ENCODE measurements at places on chromosomes 12 and 14.

DNA sequence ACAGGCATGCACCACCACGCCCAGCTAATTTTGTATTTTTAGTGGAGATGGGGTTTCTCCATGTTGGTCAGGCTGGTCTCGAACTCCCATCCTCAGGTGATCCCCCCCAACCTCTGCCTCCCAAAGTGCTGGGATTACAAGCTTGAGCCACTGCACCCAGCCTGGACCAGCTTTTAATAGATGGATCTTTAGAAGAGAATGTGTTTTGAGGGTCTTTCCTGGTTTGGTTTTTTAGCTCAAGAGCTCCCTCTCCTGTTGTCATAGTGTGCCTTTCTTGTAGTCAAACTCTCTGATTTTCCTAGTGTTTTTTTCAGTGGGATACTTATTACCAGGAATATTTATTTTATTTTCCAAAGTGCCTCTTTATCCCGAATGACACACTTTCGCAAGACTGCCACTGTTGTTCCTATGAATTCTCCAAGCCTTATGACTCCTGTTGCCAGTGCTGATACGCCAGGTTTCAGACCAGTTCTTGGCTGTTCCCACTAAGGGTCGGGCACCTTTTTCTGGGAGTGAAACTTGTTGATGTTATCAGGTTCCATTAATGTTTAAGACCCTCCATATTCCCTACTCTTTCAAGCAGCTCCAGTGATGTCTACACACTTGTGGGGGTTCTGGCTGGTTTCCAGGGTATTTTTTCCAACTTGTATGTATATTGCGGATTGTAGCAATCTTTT, 31.5 kb upstream of the LIMA1 start:
- DNase-seq, result peak; percentile 64

GRCh38 chr12:46585854-46586621, 213.5 kb upstream of the SLC38A2 start:
- peak; percentile 65 for DNase-seq

- DNase-seq, result no peak
Observed at GRCh38 chr12:102043928-102044327, 17.9 kb downstream of the WASHC3 start.

DNA sequence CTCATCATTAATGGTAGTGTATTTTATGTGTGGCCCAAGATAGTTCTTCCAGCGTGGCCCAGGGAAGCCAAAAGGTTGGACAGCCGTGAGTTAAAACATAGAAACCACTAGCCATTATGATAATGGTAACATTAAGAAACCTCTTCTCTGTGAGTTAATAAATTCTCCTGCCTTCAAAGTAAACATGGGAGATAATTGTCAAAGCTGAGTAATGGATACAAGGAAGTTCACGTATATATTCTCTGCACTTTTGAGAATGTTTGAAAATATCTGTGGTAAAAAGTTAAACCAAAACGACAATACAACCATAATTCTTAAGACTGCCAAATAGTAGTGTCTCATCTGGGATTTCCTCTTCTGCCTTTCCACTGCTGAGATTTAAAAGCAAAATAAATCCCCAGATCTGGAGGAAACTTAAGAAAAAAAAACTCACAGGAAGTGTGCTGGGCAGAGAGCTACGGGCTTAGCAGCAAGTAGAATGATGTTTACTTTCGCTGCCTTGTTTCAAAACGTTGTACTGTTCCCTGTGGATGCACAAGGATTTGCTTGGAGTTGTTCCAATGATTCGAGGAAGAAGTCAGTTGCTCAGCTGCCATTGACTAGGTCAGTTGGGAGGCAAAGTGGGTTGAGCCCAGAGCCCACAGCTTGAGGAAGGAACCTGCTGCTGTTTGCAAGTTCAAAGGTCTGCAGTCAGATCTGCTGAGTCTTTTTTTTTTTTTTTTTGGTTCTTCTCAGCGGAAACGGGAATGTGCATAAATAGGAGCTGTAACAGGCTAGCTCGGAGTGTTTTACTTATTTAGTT, 1.7 kb downstream of the TPCN1 start:
- DNase-seq, result no peak

- no peak for DNase-seq
Observed at GRCh38 chr12:52612431-52613383, 5.7 kb downstream of the KRT73 start.

GRCh38 chr12:31737763-31738162, 8.9 kb upstream of the AMN1 start:
- DNase-seq, result no peak

DNA sequence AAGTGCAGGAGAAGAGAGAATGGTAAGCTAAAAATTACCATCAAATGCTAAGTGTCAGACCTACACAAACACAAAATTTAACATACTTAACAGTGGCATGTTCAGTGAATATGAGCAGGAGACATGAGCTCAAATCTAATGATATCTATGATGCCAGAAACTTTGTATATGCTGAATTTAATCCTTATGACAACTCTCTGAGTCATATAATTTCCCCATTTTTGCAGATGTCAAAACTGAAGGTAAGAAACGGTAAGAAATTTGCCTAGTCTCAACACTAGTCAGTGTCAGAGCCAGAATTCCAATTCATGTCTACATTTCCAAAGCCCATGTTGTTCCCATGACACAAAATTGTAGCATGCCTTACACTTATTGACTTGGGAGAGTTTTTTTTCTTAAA, 375.8 kb downstream of the APAF1 start:
- no peak for DNase-seq

DNA sequence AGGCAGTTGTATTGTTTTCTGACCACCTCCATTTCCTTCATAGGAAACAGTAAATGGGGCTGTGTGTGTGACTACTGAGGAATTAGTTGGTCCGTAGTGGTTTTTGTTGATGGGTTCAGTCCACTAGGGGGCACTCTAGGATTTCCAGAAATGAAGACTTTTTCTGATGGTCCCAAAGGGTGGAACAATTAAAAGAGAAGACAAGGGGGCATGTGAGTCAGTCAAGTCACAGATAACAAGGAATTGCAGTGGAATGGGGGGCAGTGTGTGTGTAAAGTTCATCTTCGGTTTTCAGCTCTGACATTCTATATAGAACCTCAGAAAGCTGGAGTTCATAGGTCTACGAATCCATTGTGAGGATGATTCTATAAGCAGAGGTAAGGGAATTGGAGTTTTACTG, 186.6 kb upstream of the OR4E1 start:
- DNase-seq, result peak; percentile 36

- no peak for DNase-seq
Observed at GRCh38 chr12:4293299-4293965, 19.9 kb downstream of the CCND2 start.

DNA sequence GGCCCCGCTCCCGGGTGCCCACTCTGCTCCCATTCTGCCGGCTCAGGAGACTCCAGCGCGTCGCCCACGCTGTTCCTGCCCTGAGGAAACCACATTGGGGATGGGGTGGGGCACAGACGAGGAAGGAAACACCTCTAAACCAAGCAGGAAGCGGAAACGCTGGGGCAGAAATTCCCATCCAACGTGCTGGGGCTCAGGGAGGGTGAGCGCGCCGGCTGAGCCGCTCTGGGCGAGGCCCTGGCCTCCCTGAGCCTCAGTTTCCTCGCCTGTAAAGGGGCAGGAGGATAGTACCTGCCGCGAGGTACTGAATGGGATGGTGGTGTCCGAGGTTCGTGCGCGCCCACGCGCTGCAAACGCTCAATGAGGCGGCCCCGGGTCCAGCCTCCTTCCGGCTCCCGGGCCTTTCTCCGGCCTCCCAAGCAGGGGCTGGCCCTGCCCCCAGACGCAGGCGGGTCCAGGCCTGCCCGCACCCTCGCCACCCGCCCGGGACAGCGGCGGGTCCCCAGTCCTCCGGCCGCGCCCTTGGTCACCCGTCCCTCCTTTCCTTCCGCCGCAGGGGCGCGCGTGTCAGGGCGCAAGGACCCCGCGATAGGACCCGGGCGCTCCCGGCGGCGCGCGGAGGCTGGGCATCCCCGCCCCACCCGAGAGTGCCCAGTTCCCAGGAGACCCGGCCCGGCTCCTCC, 673 bp downstream of the BEGAIN start:
- DNase-seq, result no peak

- peak; percentile 48 for DNase-seq
Observed at GRCh38 chr12:10068644-10069043, 30.1 kb downstream of the CLEC1A start.

- no peak for DNase-seq
Observed at GRCh38 chr14:99065551-99065950, 206.4 kb downstream of the BCL11B start.

GRCh38 chr14:89166633-89167032, 250.4 kb downstream of the FOXN3 start:
- no peak for DNase-seq

- no peak for DNase-seq
Observed at GRCh38 chr12:59382282-59383078, 213.3 kb upstream of the SLC16A7 start.

GRCh38 chr12:59056966-59057365, 136.7 kb upstream of the LRIG3 start:
- DNase-seq, result peak; percentile 13

- no peak for DNase-seq
Observed at GRCh38 chr14:98173305-98173704, 1098.7 kb downstream of the BCL11B start.

DNA sequence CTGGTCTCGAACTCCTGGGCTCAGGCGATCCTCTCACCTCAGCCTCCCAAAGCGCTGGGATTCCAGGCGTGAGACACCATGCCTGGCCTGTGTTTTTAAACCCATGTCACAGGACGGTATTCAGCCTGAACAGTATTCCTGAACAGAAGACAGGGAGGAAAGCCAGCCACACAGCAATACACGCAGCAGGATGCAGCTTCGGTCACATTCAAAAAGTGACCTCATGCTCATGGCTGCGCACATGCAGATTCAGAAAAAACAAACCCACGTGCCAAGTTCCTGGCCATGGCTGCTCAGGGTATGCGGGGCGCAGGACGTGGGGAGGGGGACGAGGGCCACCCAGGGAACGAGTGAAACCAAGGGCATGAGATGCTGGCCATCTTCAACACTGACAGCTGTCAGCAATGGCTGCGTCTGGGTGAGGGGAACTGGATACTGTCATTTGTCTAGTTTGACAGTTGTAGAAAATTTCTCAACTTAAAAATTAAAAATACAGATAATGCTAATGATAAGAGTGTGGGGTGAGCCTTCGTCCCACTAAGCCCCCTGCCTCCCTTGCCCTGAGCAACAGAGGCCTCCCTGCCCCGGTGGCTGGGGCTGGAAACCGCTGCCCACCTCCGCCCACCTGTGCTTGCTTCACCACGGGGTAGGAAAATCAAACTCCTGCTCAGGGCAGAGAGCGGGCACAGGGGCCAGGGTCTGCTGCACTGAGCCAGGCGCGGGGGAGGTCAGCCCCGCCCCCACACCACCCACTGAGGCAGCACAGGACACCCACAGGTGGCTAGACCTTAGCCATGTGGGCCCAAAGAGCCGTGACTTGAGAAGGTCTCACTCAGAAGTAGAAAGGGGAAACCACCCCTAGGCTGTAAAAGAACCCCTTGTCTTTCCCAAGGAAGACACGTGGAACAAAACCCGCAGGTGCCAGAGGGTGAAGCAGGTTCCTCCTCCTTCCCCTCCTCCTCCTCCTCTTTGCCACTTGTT, 84.2 kb downstream of the SCARB1 start:
- DNase-seq, result peak; percentile 35

DNA sequence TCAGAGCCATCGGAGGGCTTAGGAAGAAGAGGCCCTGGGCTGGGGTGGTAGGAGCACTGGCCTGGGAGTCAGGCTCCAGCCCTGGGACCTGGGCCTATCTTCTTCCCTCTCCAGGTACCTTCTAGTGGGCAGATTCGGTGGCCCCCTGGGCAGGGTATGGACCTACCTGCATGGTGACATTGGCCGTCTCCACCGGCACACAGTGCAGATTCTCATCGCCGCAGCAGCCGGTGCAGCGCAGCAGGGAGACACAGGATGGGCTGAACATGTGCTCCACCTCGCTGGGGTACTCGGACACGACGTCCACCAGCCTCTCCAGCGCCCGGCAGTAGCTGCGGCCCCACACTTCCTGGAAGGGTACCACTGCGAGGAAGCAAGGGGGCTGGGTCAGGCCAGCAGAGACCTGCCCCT, 6.2 kb downstream of the PGF start:
- DNase-seq, result no peak

- DNase-seq, result peak; percentile 78
Observed at GRCh38 chr12:56152132-56152755, at the start of gene MYL6B. Gene MYL6B (plus strand): TSS chr12:56152587. CDS start chr12:56153919, 1,332 bp downstream.

DNA sequence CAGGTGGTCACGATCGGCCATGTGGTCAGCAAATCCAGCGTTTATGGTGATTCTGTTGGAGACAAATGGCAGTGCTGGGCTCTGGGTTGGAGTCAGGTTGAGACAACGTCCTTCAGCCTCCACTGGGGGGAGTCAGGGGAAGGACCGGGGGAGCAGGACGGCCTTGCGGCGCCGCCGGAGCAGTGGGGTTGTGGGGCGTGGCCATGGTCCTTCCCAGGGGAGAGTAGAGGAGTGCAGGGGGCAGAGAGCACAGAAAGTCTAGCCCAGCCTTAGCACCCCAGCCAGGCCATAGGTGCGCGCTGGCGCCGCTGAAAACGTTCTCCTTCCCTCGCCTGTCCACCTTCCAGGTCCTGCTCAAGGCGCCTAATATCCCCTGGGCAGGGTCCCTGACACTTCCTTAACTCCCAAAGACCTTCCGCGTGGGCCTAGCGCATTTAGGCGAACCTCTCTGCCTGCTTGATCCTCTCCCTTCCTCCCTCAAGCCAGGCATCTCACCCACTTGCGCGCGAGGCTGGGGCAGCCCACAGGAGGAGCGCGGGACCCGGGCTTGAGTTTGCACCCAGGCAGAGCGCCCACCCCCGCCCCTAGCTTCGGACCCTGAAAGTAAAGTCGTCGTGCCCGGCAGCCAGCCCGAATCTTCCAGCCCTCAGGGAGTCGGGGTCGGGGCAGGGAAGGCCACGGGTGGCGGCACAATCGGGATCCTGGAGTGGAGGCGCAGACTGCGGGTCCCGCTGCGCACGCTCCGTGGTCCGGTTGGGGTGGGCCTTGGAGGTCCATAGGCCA, 3.1 kb upstream of the KIF26A start:
- DNase-seq, result no peak

GRCh38 chr12:6423267-6424007, 21.3 kb upstream of the CD27 start:
- peak; percentile 90 for DNase-seq

DNA sequence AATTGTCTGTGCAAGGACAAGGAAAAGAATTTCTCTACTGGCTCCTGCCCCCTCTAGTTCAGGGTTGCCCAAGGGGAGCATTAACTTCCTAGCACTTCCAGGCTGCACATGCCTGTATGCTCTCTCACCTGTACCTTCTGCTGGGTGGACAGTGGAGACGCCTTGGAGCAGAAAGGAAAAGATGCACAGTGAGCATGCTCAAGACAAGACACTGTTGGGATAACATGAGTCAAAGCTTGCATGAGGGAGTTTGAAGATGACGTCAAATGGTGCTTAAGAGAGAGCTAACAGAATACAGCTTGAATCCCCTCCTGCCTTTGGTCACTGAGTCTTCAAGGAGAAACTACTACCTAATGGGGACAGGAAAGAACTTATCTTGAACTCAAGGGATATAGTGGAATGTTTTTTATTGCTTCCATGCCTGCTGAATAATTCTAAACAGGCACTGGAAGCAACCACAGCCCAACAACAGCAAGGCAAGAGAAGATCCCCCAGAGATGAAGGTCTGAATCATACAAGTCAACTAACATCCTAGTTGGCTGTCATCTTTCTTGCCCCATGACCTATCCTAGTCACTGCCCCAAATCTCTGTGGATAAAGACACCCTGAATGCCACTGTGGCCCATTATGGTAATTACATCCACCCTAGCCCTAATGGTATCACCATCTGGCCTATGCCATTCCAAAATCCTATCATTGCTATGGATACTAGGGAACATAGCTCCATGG, 23.5 kb downstream of the RPS6KA5 start:
- no peak for DNase-seq

GRCh38 chr12:96375841-96376604, 24.2 kb downstream of the CDK17 start:
- peak; percentile 65 for DNase-seq

- DNase-seq, result no peak
Observed at GRCh38 chr14:105150026-105150367, 18.6 kb downstream of the JAG2 start.

- DNase-seq, result no peak
Observed at GRCh38 chr14:89957791-89958190, 2.1 kb downstream of the TDP1 start.

Data from dermis microvascular lymphatic vessel endothelial cell (primary cell).